ENCODE measurements at places on chromosomes 12 and 14.

DNA sequence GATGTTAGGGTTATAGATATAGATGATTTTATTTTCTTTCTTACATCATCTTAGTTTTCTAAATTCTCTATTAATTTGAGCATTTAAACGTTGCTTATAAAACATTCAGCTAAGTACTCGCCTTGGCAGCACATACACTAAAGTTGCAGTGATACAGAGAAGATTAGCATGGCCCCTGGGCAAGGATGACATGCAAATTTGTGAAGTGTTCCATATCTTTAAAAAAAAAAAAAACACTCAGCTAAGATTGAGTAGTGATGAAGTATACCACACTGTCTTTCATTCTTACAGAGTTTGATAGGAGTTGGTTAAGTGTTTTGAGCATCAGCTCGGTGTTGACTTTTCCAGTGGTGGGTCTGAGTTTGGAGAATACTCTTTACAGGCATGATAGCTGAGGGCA lies 72.3 kb downstream of the FRMD6 start:
- no peak for DNase-seq

GRCh38 chr14:68937471-68938270 lies 41.4 kb downstream of the ACTN1 start:
- no peak for DNase-seq

DNA sequence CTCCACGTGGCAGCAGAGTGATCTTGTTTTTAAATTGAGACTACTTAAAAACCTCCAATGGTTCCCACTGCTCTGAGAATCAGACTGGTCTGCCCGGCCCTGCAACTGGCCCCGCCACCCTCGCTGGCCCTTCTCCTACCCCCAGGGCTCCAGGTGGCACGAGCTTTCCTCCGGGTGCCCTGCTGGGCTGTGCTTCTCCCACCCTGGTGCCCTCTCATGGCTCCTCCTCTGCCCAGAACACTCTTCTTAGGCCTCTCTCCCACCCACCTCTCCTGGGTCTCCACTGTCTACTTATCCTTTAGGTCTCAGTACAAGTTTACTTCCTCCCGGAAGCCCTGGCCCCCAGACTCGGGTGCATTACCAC lies 26.5 kb downstream of the CCDC92 start:
- DNase-seq, result no peak

DNA sequence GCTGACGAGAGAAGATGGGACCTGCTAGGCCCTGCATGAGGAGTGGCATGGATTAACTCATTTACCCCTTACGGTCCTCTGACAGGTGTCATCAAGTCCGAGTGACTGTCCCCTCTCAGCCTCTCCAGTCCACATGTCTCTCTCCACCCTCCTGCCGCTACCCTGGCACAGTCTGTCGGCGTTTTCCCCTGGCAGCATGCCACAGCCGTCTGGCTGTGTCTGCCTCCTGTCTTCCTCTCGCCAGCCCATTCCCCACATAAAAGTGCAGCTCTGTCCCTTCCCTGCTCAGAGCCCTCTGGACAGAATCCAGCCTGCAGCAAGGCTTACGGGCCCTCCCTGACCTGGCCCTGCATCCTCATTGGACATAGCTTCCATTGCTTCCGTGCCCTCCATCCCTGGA lies 45.6 kb downstream of the UBE3B start:
- no peak for DNase-seq

GRCh38 chr14:39548358-39548757 lies 116.1 kb upstream of the FBXO33 start:
- DNase-seq, result no peak

DNA sequence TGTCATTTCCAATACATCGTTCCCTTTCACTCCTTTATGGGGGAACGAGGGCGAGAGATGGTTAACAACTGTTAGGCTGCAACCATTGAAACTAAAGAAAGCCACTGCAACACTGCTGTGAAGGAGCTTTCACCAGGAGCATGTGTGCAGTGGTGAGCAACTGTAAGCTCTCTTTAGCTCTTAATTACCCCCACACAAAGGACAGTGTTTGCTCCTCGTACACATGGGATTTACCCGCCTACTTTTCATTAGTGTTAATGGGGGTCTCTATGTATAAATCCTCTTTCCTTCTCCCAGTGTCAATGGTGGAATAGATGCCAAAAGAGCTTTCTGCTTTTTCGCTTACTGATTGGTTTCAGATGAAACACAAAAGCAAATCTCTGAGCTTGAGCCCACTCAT lies 343.1 kb downstream of the FLRT2 start:
- no peak for DNase-seq

- DNase-seq, result no peak
These were observed 966 bp downstream of the BICD1 start for GRCh38 chr12:32107359-32108267.

- DNase-seq, result no peak
These were observed 44.5 kb downstream of the PSMA6 start for GRCh38 chr14:35336494-35337268.

DNA sequence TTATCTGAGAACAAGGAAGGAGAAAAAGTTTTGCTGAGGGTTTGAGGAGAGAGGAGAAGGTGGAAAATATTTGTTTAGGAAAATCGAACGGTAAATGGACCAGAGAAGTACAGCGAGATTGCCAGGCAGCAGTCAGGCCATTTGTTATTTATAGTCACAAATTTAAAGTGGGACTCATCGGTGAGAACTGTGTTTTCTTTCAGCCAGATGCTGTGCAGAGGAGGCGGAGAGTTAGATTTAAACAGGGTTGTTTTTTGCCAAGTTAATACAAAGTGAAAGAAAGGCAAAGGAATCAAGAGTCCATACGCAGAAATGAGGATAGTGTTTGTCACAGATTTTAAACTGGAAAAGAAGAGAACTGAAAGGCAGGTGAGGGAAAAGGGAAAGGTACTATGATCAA lies 200.6 kb upstream of the CNOT2 start:
- no peak for DNase-seq

- DNase-seq, result no peak
These were observed 231.6 kb downstream of the CACNA1C start for GRCh38 chr12:2284321-2284813.

DNA sequence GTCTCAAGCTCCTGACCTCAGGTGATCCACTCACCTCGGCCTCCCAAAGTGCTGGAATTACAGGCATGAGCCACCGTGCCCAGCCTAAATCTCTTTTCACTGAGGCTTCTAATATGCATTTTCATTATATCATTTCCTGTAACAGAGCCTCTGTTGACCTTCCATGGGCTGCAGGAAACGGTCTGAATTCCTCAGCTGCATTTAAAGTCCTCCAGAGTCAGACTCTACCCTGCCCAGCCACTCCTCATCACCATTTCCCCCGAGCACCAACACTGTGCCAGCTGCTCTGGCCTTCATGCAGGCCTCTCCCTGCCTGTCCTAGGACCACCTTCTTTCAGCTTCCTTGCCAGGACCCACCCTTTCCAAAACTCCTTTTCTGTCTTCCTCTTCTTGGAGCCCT lies 9.8 kb upstream of the NFKBIA start:
- DNase-seq, result no peak

GRCh38 chr12:104721039-104721405 lies 237.1 kb downstream of the SLC41A2 start:
- no peak for DNase-seq

DNA sequence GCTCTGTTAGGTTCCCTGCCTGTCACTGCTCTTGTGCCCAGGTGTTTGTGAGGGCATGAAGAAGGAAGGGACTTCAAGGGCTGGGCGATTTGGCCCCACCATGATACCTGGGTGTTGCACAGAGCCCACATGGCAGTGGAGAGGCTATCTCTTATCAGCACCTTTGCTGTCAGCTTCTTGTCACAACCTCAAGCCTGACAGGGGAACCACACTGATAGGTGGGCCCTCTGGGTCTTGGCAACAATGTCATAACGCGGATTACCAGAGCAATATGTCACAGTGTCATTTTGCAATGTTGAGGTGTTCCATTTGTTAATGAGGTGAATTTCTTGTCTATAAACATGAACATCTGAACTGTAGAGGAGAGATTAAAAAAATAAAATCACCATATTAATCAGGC lies 22.9 kb upstream of the CACNA1C start:
- DNase-seq, result no peak

GRCh38 chr14:49733836-49734235 lies 34.1 kb upstream of the KLHDC2 start:
- DNase-seq, result no peak

GRCh38 chr12:89538897-89539296 lies 13.1 kb upstream of the POC1B start:
- DNase-seq, result no peak

GRCh38 chr12:6394398-6394797 lies 10.4 kb downstream of the LTBR start:
- DNase-seq, result no peak

GRCh38 chr12:15336768-15337553 lies 14.7 kb downstream of the PTPRO start:
- no peak for DNase-seq

GRCh38 chr14:66070542-66071319 lies 415.4 kb upstream of the CCDC196 start:
- DNase-seq, result no peak

DNA sequence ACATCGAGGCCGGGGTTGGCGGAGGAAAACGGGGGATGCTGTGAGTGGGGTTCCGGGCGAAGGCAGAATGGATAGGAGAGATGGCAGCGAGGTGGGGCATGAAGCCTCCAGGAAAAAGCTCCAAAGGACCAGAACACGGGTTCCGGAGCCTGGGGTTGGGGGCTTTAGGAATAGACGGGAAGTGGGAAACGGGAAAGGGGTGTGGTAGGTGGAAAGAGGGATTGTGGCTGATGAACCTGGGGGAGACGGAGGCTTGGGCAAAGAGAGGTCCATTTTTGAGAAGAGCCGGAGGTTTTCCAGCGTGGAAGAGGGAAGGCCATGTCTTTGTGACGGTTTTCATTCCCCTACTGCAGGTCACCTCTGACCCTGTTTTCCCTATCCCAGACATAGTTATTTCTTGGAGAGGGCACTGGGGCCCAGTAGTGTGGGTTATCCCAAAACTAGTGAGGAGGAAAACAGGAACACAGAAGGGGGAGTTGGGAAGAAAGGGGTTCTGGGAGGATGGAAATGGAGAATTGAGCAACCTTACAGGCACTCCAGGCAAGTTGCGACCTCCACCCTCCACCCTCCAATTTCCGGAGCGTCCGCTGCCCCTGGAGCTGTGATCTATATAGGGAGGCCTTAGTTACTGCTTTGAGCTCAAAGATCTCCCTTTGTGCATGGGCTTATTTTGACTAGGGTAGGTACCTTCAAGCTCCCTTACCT lies 1.1 kb downstream of the ATN1 start:
- DNase-seq, result no peak

- DNase-seq, result no peak
These were observed 28.3 kb downstream of the DEGS2 start for GRCh38 chr14:100131181-100131580.

DNA sequence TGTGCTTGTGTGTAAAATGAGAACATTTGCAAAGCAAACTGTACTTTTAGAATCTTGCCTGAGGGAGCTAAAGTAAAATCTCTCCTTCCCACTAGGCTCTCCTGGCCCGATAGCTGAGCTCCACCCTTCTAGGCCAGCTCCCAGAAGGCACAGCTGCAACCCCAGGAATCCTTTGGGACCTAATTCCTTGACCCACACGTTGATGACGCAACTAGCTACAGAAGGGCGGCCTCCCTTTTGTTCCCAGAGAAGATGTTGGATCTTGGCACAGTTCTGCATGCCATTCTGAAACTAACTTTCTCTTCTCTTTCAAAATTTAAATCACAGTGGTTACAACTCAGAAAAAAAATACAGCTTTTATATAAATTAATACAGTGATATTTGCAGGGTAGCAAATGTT lies 268.1 kb downstream of the EGLN3 start:
- DNase-seq, result no peak

DNA sequence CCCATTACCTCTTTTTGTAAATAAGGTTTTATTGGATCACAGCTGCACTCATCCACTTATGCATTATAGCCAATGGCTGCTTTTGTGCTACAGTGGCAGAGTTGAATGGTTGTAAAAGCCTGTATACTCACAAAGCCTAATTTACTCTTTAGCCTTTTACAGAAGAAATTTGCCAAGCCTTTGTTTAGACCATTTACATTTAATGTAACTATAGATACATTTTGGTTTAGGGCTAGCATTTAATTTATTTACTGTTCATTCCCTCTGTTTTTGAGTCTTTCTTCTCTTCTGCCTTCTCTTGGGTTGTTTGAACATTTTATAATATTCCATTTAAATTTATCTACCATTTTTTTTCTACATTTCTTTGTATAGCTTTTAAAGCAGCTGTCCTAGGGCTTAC lies 217.1 kb upstream of the AMIGO2 start:
- DNase-seq, result no peak

GRCh38 chr12:2805143-2805520 lies 7.3 kb upstream of the ITFG2 start:
- no peak for DNase-seq

DNA sequence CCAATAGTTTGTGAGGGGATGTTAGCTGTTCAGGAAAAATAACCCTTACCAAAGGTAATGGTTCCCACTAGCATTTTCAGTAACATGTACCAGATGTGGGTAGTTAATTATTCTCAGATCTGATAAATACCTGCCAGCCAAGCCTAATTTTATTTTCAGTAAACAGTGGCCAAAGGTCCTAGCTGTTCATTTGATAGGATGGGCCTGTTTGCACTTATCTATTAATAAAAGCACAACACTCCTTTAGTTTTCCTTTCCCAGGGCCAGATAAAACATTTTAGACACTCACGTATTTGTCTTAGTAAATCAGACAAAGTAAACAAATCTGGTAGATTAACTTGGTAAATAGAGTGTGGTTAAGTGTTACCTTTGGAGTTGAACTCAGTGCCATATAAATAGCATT lies 345.1 kb downstream of the RAD51B start:
- no peak for DNase-seq

GRCh38 chr12:76916170-76916540 lies 37.3 kb upstream of the CSRP2 start:
- no peak for DNase-seq

GRCh38 chr12:23751641-23752040 lies 197.8 kb downstream of the SOX5 start:
- no peak for DNase-seq

DNA sequence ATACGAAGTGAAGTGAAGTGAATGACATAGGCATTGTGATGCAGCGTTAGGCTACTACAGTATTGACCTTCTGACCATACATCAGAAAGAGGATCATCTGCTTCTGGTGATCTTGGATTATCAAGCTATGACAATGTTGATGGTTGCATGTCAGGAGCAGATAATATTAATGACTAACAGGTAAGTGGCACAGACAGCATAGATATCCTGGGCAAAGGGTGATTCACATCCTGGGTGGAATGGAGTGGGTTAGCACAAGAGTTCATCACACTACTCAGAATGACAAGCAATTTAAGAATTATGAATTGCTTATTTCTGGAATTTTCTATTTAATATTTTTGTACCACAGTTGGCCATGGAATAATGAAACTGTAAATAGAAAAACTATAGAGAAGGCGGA lies 397.9 kb upstream of the ATP2B1 start:
- DNase-seq, result no peak

Measured in right renal cortex interstitium (tissue), 3 donors.